Muscle of leg (tissue), 16 donors: ENCODE measurements at places on chromosomes 7 and 10. TPM values are rescaled to one million over a fixed set of nuclear protein-coding genes. Genes with fewer than 3 reads are reported as not detected.

GRCh38 chr10:28928484-28928883 is 251.2 kb downstream of the BAMBI start:
- no peak for DNase-seq

LIPJ gene
- total RNA-seq: 0.13 TPM

PRKCQ gene
- 16.5 TPM for total RNA-seq

DNA sequence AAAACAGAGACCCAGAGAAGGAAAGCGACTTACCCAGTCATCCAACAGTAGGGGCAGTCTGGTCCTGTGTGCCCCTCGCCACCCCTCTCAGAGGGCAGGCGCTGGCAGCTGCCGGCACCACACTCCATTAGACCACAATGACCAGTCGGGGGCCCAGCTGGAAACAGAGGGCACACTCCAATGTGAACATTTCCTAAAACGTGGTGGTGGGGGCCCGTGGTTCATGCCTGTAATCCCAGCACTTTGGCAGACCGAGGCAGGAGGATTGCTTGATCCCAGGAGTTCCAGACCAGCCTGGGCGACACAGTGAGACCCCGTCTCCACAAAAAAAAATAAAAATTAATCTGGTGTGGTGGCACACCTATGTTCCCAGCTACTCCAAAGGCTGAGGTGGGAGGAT is 912 bp upstream of the OAT start:
- DNase-seq: no peak

- DNase-seq: no peak
Observed at GRCh38 chr10:99834410-99834809, 52.0 kb downstream of the ABCC2 start.

- no peak for DNase-seq
Observed at GRCh38 chr10:13496164-13496563, 32.6 kb downstream of the BEND7 start.

- no peak for DNase-seq
Observed at GRCh38 chr7:140618306-140618705, 22.3 kb downstream of the DENND2A start.

SPDYE16 gene
- total RNA-seq: 0.22 TPM
